ENCODE measurements at places on chromosomes 5 and 9.

DNA sequence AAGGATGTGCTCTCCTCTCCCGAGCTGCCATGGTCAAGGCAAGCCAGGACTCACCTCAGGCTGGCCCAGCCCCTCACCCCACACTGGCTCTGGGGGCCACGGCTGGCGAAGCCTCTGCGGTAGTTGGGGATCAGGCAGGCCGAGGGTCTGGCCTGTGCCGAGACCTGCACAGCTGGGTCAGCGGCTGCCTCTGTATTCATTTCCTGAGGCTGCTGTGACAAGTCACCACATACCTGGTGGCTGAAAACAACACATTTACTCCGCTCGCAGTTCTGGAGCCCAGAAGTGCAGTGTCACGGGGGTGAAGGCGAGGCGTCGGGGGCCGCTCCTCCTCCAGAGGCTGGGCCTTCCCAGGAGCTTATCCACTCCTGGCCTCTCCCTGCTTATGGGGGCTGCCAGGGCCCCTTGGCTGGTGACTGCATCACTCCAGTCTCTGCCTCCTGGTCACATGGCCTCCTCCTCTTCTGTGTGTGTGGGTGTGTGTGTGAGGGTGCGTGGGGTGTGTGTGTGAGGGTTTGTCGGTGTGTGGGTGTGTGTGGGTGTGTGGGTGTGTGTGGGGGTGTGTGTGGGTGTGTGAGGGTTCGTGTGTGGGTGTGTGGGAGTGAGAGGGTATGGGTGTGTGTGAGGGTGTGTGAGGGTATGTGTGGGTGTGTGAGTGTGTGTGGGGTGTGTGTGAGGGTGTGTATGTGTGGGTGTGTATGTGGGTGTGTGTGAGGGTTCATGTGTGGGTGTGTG lies 3.2 kb upstream of the SCGB3A1 start:
- DNase-seq, result no peak

GRCh38 chr5:136028782-136029742 lies at the start of gene TGFBI:
Gene TGFBI (plus strand): TSS chr5:136028988. CDS start chr5:136029056, 68 bp downstream.
- DNase-seq, result no peak

- no peak for DNase-seq
These were observed 38.2 kb downstream of the NIPSNAP3B start for GRCh38 chr9:104802110-104802509.

DNA sequence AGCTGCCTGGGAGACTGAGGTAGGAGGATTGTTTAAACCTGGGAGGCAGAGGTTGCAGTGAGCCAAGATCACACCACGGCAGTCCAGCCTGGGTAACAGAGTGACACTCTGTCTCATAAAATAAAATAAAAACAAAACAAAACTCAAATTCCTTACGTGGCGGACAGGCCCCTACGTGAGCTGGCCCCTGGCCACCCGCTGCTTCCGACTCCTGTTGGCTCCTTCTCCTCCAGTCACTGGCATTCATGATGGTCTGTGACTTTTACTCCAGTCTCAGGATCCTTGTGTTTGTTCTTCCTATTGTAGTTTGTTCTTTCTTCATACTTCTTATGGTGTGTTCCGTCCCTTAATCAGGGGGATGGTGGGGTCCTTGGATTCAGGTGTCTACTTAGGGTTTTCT lies 28.5 kb upstream of the ZFR start:
- DNase-seq, result no peak

DNA sequence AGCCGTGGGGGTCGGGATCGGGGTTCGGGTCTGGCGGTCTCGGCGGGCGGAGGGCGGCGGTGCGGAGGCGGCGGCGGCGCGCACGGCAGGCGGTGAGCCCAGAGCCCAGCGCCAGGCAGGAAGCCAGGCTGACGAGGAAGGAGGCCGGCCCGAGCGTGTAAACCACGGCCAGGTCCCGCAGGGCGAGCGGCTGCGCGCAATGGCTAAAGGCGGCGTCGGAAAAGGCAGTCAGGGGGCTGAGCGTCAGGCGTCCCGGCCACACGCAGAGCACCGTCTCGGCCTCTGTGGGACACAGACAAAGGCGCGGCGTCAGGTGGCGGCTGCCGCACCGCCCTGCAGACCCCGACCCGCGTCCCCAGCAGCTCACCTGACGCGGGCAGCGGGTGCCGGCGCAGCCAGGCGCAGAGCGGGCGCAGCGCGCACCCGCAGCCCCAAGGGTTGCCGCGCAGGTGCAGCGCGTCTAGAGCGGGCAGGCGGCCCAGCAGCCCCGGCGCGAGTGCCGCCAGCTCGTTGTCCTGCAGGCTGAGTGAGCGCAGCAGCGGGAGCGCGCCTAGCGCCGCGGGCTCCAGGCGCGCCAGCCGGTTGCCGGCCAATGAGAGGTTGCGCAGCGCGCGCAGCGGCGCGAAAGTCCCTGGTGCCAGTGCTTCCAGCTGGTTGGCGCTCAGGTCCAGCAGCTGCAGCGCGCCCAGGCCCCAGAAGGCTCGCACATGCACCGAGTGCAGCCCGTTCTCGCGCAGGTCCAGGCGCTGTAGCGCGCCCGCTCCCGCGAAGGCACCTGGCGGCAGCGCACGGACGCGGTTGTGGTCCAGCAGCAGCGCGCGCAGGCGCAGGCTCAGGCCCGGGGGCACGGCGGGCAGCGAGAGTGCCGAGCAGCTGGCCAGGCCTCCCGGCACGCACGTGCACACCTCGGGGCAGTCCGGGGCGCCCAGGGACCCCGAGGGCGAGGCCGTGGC lies 671 bp downstream of the LRRC26 start:
- DNase-seq, result no peak

- no peak for DNase-seq
These were observed 41.8 kb upstream of the LHFPL2 start for GRCh38 chr5:78690253-78690972.

DNA sequence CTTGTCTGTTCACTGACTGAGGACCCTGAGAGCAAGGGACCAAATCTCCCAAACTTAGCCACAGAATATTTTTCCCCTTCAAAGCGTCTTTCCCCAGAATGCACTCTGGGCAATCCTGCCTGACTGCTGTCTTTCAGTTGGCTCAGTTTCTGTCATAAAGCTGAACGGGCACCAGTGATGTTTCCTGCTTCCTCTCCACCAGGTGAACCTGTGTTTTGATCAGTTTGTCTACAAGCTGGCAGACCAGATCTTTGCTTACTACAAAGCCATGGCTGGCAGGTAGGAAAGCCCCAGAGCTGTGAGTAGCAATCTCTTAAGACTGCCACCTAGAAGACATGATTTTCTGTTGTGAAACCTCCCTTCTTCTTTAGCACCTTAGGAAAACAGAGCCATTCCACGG lies 61.8 kb downstream of the CYFIP2 start:
- no peak for DNase-seq

- peak; percentile 90 for DNase-seq
These were observed 13.6 kb upstream of the PALM2AKAP2 start for GRCh38 chr9:109766351-109766750.

DNA sequence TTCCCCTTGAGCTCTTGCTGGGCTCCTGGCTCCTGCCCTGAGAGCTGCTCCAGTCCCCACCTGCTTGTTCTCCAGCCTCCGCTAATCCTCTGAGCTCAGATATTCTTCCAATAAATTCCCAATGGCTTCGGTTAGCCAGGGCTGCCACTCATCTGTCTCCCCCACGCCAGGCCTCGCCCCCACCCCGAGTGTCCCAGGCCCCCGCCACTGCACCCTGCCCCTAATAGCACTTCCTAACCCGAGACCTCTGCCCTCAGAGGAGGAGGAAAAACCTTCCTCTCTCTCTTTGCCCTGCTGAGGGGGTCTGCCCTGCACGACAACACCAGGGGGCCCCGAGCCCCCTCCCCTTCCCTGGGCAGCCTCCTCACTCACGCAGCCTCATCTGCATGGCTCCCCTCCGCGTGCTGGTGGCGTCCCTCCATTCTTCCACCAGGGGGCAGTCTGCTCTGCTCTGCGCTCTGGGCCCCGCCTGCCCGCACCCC lies 5.4 kb upstream of the LCN15 start:
- no peak for DNase-seq

GRCh38 chr5:16066810-16067209 lies 112.8 kb downstream of the MARCHF11 start:
- DNase-seq, result no peak

DNA sequence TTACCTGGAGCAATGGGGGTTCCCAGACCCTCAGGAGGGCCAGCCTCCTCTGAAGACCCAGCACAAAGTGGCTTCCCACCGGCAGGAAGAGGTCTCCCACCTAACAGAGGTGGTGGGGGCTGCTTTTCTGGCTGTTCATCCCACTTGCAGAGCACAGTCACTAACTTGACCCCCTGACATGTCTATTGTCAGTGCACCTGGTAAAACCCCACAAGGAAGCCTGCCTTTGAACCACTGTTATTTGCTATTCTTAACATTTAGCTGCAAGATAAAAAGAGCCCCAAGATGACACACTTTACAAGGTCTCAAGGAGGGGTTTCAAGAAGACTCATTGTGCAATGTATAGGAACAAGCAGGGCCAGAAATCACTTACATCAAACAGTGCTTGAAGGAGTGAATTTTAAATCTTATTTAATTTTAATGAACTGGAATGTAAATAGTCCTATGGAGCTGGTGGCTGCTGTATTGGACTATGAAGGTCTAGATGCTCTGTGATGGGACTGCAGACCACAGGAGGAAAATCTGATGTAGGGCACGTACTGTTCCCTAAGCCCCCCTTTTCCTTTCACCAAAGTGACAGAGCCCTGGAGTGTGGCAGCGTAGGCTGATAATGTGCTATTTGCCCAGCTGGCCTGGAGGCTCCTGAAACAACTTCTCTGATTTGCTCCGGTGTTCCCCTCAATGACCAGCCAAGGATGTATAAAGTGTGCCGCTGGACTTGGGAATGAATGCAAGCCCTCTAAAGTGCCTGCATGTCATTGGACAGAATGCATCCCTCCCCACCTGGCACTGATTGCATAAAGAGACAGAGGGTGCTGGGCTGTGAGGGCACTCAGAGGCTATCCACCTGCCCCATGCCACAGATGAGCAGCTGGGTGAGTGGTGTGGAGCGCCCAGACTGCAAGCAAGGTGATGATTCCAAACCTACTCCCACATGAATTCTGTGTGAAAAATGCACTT lies 80.2 kb downstream of the PTPN3 start:
- DNase-seq, result no peak

DNA sequence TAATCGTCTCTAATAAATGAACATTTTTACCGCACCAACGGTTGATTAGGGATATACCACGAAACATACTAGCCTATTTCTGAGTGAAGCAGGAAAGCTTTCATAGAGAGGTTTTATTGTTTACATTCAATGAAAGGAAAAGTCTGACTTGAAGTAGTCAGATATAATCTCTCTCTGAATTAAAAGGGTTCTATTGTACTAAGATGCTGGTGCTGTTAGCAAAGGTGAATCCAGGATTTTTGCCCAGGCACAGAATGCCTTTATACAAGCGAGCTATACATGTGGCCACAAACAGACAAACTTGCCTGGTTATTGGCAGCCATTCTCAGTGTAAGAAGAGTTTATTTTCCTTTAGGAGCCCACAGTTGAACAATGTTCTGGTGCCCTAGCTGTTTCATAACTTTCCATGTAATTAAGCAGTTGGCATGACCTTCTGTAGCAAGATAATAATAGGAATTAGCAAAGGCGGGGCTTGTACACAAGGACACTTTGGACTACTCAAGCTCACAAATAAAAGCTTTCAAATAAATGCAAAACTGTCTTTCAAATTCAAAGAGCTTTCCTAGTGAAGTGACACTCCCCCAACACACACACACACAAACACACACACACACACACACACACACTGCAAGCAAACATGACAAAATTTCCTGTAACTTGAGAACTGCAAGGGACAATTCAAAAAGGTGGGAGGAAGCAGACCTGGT lies 198.7 kb upstream of the MAP3K1 start:
- DNase-seq, result no peak

DNA sequence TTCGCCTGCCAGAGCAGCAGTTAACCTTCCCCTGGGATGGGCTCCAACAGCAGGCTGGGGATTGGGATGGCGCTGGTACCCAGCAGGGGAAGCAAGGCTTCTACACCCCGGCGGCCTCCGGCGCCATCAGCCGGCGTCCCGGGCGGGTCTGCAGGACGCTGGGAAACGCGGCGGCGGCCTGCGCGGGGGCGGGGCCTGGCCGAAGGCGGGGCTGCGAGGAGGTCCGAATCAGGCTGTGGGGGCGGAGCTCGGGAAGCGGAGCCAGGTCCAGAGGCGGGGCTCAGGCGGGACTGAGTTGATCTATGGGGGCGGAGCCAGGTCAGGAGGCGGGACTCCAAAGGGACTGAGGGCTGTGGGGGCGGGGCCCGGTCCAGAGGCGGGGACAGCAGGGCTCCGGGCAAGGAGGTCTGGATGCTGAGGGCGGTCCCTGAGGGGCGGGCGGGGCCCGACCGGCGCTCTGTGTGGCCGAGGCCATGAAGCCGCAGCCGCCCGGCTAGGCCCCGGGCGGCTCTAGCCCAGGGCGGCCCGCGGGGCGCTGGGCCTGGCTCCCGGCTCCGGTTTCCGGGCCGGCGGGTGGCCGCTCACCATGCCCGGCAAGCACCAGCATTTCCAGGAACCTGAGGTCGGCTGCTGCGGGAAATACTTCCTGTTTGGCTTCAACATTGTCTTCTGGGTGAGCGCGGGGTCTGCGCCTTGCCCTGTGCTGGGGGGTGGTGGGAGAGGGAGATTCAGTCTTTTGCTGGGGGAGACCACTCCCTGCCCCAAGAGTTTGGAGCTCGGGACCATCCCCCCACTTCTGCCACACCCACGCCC lies at the start of gene TSPAN17:
TSPAN17 (plus strand) TSS at position 455 of the 813 bp plus-strand sequence; CDS start at position 587, 132 bp downstream.
- DNase-seq, result peak; percentile 97

- no peak for DNase-seq
These were observed 68.1 kb upstream of the SPIN1 start for GRCh38 chr9:88319936-88320747.

GRCh38 chr9:12464910-12465512 lies 228.2 kb upstream of the TYRP1 start:
- DNase-seq, result peak; percentile 5

DNA sequence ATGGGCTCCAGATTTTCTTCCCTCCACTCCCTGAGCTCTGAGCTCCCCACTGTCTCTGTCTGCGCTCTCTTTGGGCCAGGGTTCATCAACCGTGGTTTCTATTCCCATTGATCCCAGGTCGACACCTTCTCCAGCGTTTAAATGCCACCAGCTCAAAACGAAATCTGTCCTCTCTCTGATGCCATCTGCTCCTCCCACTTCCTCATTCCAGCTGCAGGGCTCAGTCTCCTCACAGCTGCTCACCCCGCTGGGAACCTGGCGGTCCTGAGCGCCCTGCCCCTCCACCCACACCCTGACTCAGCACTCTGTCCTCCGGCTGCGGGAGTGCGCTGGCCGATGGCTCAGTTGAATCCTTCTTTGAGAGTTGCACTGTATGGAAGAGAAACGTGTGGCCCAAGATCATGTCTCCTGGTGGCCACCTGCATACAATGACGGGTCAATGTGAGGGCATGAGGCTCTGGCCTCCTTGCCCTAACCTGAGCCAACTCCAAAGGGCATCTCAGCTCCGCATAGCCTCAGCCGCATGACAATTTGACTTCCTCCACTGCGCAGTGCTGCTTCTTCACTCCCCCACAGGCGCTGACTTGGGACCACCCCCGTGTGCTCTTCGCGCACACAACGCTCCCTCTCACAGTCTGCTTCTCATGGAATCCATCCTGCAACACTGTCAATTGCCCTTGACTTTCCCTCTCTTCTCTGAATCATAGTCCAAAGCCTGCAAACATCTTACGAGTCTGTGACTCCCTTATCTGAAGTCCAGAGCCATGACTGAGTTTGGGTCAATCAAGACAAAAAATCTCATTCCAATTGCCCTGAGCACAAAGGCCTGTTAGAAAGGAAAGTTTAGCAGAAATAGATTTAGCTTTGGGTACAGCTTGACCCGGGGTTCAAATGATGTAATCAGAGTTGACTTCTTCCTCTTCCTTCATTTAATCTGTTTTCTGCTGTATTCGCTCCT lies 82.4 kb downstream of the PTCH1 start:
- DNase-seq, result no peak

Data from fibroblast of skin of left quadriceps (primary cell).